ENCODE measurements at places on chromosomes 11 and 22.

DNA sequence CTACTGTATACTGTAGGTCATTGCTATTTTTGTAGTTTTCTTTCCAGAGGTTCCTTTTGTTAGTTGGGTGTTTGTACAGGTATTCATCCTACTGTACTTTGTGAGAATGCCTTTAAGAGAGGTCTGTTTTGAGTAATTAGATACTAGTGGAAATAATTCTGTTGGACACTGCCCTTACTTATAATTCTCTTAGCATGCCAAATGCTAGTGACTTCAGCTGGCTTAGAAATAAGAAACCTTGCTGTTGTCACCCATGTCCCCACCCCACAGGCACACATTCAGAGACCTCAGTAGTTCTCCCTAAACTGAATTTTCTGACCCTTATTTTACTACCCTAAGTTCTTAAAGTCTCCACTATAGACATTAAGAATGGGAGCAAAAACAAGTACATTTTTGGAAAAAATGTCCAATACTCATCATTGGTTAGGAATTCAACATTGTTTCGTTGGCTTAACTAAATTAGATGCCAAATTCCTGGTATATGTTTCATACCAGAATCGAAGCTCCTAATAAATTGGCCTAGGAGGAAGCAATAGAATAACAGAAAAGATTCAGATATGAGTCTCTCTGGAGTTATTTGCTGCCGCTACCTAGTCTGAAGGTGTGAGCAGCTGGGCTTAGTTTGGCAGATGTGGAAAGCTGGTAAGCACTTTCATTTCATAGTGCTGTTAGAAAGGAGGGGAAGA, 28.4 kb downstream of the ZNF143 start:
- DNase-seq: no peak

DNA sequence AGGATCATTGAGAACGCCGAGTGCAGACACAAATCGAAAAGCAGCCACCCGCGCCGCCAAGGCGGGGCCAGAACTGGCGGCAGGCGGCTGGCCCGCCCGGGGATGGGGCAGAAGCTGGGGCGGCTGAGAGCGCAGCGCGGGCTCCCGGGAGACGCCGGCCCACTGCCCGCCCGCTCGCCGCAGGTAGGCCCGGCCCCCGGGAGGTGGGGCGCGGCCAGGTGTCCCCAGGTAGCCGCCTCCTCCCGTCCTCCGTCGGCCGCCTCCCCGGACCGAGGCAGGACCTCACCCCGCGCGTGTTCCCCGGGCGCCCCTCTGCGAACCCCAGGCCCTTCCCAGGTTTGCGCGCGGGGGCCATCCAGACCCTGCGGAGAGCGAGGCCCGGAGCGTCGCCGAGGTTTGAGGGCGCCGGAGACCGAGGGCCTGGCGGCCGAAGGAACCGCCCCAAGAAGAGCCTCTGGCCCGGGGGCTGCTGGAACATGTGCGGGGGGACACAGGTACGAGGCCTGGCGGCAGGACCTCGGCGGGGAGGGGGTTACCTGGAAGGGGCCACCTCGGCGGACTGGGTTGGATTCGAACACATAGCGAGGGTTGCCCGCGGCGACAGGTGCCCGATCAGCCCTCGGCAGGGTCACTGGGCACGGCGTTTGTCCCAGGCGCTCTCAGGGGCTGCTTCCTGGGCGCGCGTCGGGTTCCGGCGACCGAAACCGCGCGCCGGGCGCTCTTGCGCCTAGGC, at the start of gene PRRG4:
TSS of gene PRRG4 (plus strand) at position 248 of the 733 bp plus-strand sequence. CDS start 603 bp downstream, outside the sequence.
- peak; percentile 62 for DNase-seq

DNA sequence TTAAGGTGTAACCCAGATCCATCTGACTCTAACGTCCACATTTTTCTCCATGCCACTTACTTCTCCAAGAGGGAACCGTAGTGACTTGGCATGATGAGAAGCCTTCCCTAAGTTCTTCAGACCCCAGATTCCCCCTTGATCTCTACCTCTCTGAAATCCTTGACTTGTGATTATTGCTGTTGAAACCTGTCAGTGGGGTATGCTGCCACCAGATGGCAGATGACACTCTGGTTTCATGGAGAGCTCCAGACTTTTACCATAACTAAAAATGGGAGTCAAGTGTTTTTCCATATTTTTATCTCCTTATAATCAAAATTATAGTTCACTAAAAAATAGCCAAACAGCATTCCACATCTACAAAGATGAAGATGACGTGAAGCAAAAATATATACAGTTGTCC, 504.2 kb downstream of the SOX6 start:
- no peak for DNase-seq

DNA sequence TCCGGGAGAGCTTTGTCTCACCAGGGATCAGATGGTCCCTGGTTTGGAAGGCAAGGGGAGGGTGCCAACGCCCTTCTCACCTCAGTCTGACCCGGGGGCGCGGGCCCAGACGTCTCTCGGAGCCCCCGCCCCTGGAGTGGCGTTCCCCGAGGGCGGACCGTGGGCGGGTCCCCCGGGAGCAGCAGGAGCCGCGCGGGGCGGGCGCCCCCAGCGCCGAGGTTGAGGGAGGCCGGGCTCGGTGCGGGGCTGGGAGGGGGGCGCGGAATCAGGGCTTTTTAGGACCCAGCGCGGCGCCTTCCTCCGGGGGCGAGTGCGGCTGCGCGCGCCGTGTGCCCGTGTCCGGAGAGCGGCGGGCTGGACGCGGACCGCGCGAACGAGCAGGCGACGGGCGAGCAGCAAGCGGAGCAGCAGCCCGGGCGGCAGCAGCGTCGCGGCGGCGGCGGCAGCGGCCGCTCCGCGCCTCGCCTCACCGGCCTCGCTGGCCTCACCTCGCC, at the start of gene KCNC1:
TSS of gene KCNC1 (plus strand) at position 364 of the 494 bp plus-strand sequence. CDS start 1,222 bp downstream, outside the sequence.
- DNase-seq: no peak

GRCh38 chr11:25453471-25453870, 878.5 kb upstream of the ANO3 start:
- no peak for DNase-seq
